ENCODE measurements at places on chromosomes 16 and 17.

- DNase-seq, result no peak
Measured at GRCh38 chr17:40912486-40913210, 24.8 kb downstream of the KRT23 start.

GRCh38 chr16:17512636-17513220 is 42.0 kb upstream of the XYLT1 start:
- no peak for DNase-seq

- no peak for DNase-seq
Measured at GRCh38 chr16:57889960-57890751, 80.8 kb downstream of the CNGB1 start.

DNA sequence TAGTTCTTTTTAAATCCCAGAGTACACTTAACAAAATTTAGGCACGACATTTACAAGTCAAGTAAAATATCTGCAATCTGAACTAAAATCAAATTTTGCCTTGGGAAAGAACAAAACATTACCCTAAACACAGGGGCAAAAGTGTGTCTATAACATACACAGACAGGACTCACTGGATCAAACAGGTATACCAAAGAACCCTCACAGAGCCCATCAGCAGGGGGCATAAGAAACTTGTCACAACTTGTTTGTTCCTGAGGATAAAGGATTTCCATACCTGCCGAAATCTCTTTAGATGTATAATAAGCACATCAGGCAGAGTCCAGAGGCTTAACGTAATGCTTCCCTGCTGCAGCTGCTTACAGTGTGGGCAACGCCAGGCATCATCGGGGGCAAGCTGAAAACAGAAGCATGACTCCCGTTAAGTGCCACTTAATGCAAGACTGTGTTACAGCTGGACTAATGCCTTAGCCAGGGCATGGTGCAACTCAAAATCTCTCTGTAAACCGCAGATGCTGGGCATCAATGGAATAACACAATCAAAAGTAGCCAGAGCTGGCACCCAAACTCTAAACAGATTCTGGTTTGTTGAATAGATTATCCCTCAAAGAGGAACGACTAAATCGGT is 67.0 kb downstream of the USP31 start:
- DNase-seq, result no peak

DNA sequence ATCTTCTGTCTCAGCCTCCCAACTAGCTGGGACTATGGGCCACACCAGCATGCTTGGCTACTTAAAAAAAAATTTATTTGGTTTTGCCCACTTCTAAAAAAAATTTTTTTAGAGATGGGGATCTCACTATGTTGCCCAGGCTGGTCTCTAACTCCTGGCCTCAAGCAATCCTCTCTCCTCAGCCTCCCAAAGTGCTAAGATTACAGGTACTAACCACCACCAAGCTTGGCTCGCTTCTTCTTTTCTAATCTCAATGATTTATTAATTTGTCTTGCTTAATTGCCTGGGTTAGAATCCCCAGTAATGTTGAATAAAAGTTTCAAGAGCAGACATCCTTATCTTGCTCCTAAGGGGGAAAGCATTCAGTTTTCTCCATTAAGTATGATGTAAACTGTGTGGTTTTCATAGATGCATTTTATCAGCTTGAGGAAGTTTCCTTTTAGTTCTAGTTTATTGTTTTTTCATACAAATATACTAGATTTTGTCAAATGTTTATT is 65.8 kb upstream of the NACA2 start:
- no peak for DNase-seq

DNA sequence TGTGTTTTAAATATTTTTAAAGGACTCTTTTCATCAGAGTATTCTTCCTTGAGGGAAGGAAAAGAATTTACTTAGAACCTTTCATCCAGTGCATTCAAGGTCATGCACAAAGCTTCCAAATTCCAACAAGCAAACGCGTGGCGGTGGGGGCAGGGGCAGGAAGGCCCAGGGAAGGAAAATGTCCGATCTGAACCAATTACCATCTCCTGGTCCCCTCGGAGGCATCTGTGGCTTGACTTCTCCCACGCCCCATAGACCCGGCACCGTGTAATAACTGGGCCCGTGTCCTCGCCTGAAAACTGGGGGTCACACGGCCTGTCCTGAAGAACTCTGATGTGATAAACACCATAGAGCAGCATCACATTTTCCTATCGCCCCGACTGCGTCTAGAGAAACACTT is 18.3 kb downstream of the MEAK7 start:
- DNase-seq, result no peak

DNA sequence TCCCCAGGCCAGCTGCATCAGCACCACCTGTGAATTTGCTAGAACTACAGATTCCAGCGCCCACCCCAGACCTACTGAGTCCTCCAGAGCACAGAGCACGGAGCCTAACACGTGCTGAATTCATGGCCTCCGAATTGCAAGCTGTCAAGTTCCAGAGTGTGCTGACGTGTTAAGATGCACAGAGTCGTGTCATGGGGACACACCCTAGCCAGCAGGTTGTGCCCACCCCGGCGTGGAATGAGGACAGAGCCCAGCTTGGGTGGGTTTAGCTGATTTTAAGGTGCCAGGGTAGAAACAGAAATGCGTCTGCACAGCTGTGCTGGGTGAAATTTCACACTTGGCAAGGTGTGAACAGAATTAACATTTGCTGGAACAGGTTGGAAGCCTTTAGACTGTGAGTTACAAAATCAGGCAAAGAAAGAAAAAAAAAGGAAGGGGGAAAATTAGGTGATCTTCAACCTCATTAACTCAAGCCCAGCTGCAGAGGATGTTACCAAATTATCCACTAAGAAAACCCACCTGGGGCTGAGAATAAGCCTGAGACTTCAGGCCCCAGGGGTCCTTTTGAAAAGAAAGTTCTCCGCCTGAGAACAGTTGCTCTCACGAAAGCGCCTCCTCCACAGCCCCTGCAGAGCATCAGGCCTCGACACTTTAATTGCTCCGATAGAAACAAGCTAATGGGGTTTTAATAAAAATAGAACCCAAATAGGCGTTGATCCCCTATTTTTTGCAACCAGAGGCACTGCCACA is 27.1 kb downstream of the GINS3 start:
- DNase-seq, result no peak
